ENCODE measurements at places on chromosomes 1 and 21.

- DNase-seq, result no peak
These were observed 10.5 kb upstream of the TARS2 start for GRCh38 chr1:150476754-150477153.

GRCh38 chr1:43991476-43992231 lies at the start of gene CCDC24:
Gene CCDC24, plus strand, starts transcription at chr1:43991599. Its CDS starts 280 bp downstream, at chr1:43991879.
- no peak for DNase-seq

GRCh38 chr1:211534545-211535291 lies 42.8 kb upstream of the RD3 start:
- no peak for DNase-seq

- no peak for DNase-seq
These were observed 1047.6 kb upstream of the ADGRL4 start for GRCh38 chr1:80054129-80054528.

- DNase-seq, result no peak
These were observed 105.9 kb downstream of the PIK3R3 start for GRCh38 chr1:46026531-46026930.

DNA sequence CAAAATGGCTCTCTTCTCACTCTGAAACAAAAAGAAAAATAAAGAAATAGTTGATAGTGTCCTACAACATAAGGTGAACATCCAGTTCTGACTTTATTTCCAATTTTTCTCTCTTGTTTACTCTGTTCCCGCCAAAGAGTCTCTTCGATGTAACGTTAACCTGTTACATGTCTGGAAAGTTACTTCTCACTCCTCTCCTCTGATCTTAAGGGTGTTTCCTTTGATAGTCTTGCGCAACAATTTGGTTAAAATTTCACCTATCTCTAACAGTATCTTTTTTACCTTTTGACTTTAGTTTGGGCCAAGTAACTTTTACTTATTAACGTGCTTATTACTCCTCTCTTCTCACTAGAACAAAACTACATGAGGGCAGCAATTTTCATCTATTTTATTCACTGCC lies 1450.2 kb downstream of the BRINP3 start:
- DNase-seq, result no peak

- DNase-seq, result no peak
These were observed 64.3 kb upstream of the RAVER2 start for GRCh38 chr1:64680599-64680998.
